ENCODE measurements at places on chromosomes 5 and 9. TPM values are rescaled to one million over a fixed set of nuclear protein-coding genes. Genes with fewer than 3 reads are reported as not detected.

DNA sequence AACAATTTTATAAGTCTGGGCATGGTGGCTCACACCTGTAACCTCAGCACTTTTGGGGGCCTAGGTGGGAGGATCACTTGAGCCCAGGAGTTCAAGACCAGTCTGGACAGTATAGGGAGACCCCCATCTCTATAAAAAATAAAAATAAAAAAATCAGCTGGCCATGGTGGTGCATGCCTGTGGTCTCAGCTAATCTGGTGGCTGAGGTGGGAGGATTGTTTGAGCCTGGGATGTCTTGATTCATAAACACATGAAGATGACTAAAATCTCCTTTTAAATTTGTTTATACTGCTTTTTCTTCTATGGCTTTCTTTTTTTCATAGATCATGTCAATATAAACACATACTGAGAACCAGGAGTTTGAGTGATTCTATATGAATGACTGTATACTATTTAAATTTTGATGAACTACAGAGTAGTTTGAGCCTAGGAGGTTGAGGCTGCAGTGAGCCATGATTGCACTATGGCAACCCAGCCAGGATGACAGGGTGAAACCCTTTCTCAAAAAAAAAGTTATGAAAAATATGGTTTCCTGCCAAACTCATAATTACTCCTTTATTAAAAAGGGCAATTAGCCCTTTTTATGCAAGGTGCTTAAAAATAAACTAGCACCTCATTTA, 14.2 kb downstream of the RIC1 start:
- no peak overlapping the region for H3K27ac ChIP-seq
- DNase-seq: no peak
- H3K4me1 ChIP-seq: peaks cover 23% of the 10 kb centered on the region
- no peaks in the 10 kb centered on the region for H3K36me3 ChIP-seq
- H3K27me3 ChIP-seq: no peaks in the 10 kb centered on the region
- no peak overlapping the region for H3K4me3 ChIP-seq

DNA sequence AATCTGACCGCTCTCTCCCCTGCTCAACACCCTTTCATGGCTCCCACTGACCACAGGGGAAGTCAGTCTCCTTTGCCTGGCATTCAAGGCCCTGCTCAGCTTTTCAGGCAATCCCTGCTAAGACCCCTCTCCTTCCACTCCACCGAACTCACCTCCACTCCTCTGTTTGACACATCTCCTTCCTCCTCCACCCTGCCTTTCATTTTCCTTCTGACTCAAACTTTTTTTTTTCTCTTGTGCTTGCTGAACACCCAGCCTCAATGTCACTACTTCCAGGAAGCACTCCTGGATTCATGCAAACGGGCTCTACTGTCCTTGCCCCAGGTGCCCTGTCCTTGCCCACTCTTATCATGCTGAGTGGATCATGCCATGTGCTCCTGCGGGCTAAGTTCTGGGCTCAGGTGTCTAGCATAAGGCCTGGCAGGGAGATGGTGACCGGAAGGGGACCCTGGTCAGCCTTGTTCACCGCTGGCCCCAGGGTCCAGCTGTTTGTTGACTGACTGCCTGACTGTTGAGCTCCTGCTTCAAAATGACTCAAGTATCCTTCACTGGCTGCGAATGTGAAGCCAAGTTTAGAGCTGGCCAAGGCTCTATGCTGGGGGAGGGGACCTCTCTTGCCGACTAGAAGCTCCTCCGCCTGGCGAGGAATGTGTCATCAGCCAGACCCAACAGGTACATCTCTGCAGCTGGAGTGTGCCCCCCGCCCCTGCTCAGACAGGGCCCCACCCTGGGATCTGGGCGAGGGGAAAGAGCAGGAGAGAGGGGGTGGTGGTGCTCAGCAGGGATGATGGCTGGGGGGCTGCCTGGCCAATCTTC, 6.2 kb downstream of the NR5A1 start:
- no peak overlapping the region for H3K27ac ChIP-seq
- peak; percentile 23 for DNase-seq
- no peaks in the 10 kb centered on the region for H3K36me3 ChIP-seq
- no peak overlapping the region for H3K4me3 ChIP-seq
- H3K27me3 ChIP-seq: peaks cover 49% of the 10 kb centered on the region

GRCh38 chr5:3155046-3155445, 403.6 kb upstream of the IRX2 start:
- H3K27me3 ChIP-seq: no peaks in the 10 kb centered on the region
- H3K4me3 ChIP-seq: no peak overlapping the region
- H3K4me1 ChIP-seq: no peaks in the 10 kb centered on the region
- no peaks in the 10 kb centered on the region for H3K36me3 ChIP-seq

- no peak overlapping the region for H3K27ac ChIP-seq
- H3K36me3 ChIP-seq: no peaks in the 10 kb centered on the region
- H3K27me3 ChIP-seq: no peaks in the 10 kb centered on the region
- peaks cover 7% of the 10 kb centered on the region for H3K4me1 ChIP-seq
- no peak overlapping the region for H3K4me3 ChIP-seq
- no peak for DNase-seq
Observed at GRCh38 chr9:122355336-122355875, 15.4 kb upstream of the PTGS1 start.

DNA sequence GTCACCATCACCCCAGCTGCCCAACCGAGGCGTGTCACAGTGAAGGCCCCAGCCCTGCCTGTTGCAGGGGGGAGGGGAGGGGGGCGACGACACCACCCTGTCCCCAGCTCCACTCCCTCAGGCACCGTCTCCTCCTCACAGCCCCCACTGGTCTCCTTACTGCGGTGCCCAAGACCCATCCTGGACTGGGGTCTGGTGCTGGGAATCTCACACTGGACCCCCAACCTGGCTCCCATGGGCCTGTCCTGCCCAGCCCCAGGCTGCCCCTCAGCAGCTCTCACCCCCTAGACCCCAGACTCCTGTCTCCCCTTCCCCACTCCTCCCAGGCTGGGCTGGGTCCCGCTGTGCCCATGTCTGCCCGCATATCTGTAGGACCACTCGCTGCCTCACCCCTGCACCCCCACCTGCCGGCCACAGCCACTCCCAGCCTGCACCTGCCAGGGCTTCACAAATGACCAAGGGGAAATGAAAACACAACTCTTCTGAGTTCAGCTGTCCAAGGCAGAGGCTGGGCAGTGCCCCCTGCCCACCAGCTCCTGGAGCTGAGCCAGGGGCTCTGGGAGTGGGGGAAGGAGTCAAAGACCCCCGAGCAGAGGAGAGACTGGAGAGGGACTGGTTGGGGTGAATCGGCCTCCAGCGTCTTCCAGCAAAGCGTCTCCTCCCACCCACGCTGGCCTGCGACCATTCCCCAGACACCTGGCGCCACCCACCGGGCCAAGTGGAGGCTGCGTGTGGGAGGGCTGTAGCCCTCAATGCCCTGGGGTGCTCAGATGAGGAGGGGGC, 32.6 kb upstream of the EGFL7 start:
- DNase-seq: peak; percentile 44
- no peaks in the 10 kb centered on the region for H3K36me3 ChIP-seq
- no peak overlapping the region for H3K27ac ChIP-seq

DNA sequence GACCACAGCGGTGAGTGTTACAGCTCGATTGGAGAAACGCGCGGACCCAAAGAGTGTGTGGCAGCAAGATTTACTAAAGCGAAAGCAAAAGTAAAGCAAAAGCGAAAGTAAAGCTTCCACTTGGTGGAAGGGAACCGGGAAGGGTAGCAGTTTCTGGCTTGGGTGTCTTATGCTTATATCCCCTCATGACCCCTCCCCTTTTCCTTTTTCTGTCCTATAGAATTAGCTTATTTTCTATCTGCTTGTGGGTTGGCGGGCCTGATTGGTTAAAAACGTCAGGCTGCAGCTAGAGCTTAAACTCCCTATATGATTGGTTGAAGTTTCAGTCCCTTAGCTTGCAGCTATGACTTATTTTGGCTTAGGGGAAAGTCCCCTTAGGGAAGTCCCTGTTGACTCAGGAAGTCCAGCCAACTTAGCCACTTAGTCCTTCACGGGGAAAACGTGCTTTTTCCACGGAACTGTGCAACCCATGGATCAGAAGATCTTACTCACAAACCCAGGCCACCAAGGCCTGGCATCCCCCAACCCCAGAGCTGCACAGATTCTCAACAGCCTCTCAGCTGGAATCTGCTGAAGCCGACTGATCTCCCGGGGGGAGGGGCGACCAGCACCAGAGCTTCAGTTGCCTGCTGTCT, 114.2 kb upstream of the ADAMTS16 start:
- no peak overlapping the region for H3K4me3 ChIP-seq
- no peaks in the 10 kb centered on the region for H3K4me1 ChIP-seq
- peaks cover 5% of the 10 kb centered on the region for H3K27me3 ChIP-seq
- no peak for DNase-seq
- H3K27ac ChIP-seq: no peak overlapping the region

- DNase-seq: peak; percentile 52
- H3K27ac ChIP-seq: no peak overlapping the region
- no peaks in the 10 kb centered on the region for H3K36me3 ChIP-seq
- H3K4me3 ChIP-seq: no peak overlapping the region
Observed at GRCh38 chr5:171579976-171580411, 160.5 kb downstream of the FGF18 start.

- no peak for DNase-seq
- no peaks in the 10 kb centered on the region for H3K27me3 ChIP-seq
- H3K4me3 ChIP-seq: no peak overlapping the region
- H3K27ac ChIP-seq: no peak overlapping the region
- H3K36me3 ChIP-seq: no peaks in the 10 kb centered on the region
Observed at GRCh38 chr5:51034222-51034901, 348.9 kb upstream of the ISL1 start.

GRCh38 chr9:109887079-109887478, 107.1 kb downstream of the PALM2AKAP2 start:
- H3K4me3 ChIP-seq: no peak overlapping the region
- H3K27ac ChIP-seq: peak overlapping the region; percentile 54
- H3K27me3 ChIP-seq: no peaks in the 10 kb centered on the region
- peak; percentile 80 for DNase-seq

DNA sequence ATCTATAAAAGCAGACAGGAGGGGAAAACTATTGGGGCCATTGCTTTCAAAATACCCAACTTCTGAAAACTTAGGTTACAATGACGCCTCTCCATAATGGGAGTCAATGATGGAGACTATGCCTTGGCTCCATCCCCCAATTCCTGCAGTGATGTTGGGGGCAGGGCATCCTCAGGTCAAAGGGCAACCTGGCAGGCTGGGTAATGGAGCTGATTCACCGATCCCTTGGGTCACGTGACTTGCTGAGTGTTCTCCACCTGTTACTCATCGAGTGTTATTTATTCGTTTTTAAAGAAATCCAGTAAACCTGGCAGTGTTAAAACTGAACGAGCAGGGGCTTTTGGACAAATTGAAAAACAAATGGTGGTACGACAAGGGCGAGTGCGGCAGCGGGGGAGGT, 244.4 kb downstream of the FAM114A2 start:
- H3K4me1 ChIP-seq: peaks cover 7% of the 10 kb centered on the region
- no peaks in the 10 kb centered on the region for H3K36me3 ChIP-seq
- DNase-seq: peak; percentile 37
- H3K27ac ChIP-seq: no peak overlapping the region
- no peak overlapping the region for H3K4me3 ChIP-seq

DNA sequence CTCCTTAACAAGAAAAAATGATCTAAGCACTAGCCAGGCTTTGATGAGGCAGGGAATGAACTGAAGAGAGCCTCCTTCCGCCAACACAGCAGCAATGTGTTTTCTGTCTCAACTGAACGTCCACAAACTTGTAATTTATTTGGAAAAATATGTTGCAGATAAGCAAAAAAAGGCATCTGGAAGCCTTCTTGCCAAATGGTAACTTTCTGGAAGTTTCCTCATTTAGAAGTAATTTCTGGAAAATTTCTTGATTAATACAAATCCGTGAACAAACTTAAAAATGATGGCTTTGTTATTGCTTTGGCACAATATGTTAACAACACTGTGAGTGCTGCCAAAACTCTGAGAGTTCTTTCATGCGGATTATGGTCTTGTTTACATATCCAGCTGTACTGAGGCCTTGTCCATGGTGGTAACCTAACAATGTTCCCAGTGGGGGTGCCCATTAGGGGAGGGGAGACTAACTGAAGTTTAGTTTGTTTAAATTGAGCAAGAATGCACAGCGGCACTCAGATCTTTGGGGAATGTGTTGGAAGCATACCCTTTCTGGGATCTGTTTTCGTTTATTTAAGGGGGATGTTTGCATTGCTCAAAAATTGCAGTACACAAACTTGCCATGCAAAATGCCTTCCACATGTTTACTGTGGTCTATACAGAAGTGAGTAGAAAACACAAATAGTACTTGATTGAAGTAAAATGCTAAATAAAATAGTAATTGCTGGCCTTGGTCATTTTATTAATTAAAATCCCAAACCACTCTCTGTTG, 334.7 kb downstream of the NR2F1-AS1 start:
- H3K27me3 ChIP-seq: no peaks in the 10 kb centered on the region
- no peaks in the 10 kb centered on the region for H3K4me1 ChIP-seq
- H3K27ac ChIP-seq: no peak overlapping the region
- no peak overlapping the region for H3K4me3 ChIP-seq

- H3K36me3 ChIP-seq: no peaks in the 10 kb centered on the region
- no peaks in the 10 kb centered on the region for H3K27me3 ChIP-seq
- H3K27ac ChIP-seq: no peak overlapping the region
- DNase-seq: peak; percentile 31
Observed at GRCh38 chr5:173055722-173055982, 500 bp upstream of the CREBRF start.

DNA sequence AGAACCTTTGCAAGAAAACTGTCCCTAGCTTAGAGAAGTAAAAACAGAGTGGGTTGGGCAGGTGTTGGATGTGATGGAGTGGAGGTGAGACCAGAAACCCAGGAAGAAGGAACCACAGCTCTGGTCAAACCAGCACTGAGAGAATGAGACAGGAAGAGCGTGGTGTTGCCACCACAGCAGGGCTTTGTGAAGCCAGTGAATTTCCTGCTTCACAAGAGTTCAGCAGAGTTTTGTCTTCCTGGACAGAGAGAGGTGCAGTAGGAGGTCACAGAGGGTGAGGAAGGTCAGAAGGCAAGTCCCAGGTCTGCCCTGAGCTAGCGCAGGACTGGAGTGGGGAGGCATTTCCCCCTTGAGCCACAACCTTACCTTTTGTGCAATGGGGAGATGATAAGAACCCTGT, 2306.2 kb upstream of the ACO1 start:
- H3K36me3 ChIP-seq: no peaks in the 10 kb centered on the region
- H3K4me3 ChIP-seq: no peak overlapping the region
- H3K27ac ChIP-seq: no peak overlapping the region
- no peaks in the 10 kb centered on the region for H3K4me1 ChIP-seq
- DNase-seq: no peak

- H3K27me3 ChIP-seq: no peaks in the 10 kb centered on the region
- no peak overlapping the region for H3K4me3 ChIP-seq
- H3K4me1 ChIP-seq: 0 out of 2 replicates have a peak, but pooled peaks cover 7% of the 10 kb centered on the region
- H3K27ac ChIP-seq: no peak overlapping the region
- H3K36me3 ChIP-seq: no peaks in the 10 kb centered on the region
Observed at GRCh38 chr9:20642045-20642444, 19.7 kb upstream of the MLLT3 start.

The RNF180 gene
- total RNA-seq: not detected

The S1PR3 gene
- total RNA-seq: 16.9 TPM

The SLC6A19 gene
- total RNA-seq: not detected

The QRFP gene
- total RNA-seq: not detected

The IL3 gene
- total RNA-seq: not detected

The SLC34A1 gene
- total RNA-seq: not detected
